ENCODE measurements at places on chromosomes 16 and 17. TPM values are rescaled to one million over a fixed set of nuclear protein-coding genes. Genes with fewer than 3 reads are reported as not detected.

HEXIM2 gene
- 9.9 TPM for total RNA-seq

DNA sequence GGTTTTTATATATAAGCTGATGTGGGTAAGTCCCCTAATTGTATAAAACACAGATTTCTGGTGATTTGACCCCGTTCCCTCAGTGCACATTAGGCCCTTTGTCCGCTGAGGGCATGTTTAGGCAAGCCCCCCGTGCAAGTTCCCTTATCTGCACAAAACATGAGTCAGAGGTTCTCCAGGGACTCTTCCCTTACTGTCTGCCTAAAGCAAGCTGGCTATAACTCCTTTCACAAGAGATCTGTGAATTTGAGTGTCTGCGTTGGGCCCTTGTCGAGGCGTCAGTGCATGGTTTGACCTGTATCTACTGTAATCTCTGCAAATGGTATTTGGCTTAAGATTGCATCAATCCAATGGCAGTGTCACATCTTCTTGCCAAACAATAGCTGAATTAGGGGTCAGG, 712.8 kb downstream of the CDH8 start:
- ATAC-seq = no peak

- peak; percentile 17 for ATAC-seq
Observed at GRCh38 chr17:48593126-48593829, at the start of gene HOXB5. Gene HOXB5 (minus strand): TSS chr17:48593779. CDS start chr17:48593682, 97 bp downstream.

TMEM204 gene
- total RNA-seq = 28.6 TPM

GRCh38 chr16:13936596-13937081, 16.7 kb downstream of the ERCC4 start:
- ATAC-seq = peak; percentile 70

DNA sequence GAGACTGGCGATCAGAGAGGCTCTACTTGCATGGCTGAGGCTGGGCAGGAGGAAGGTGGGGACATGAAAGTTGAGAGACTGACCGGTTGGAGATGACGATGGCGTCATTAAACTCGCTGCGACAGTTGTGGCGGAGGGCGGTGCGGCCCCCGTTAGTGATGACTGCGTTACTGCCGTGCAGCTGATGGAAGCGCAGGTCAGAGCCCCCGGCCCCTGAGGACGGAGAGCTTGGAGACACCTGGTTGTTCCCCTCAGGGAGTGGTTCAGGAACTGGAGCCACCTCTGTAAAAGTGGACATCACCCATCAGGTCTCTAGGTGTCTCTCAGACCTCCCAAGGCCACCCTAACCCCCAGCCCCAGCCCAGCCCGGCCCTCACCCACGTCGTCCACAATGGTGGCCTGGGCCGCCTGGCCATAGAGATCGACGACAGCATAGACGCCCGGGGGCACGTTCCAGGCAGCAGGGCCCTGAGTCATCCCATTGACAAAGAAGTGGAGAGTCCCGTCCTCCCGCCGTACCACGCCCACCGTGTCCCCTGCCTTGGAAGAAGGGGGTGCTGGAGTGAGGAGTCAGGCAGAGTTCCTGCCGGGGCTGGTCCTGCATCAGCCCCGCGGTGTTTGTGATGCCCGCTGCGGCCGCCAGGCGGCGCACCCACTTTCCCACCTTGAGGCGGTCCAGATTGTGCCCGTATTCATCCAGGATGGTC, 5.3 kb downstream of the NEURL4 start:
- ATAC-seq = peak; percentile 44

GRCh38 chr17:41544491-41544892, 16.4 kb upstream of the KRT19 start:
- no peak for ATAC-seq

GRCh38 chr17:28897769-28898526, 415 bp upstream of the FLOT2 start:
- ATAC-seq = peak; percentile 5

GRCh38 chr16:71726476-71727315, 2.2 kb upstream of the PHLPP2 start:
- ATAC-seq = no peak

GRCh38 chr17:27327871-27328270, 34.0 kb downstream of the WSB1 start:
- ATAC-seq = no peak

- ATAC-seq = no peak
Observed at GRCh38 chr16:86343796-86344585, 166.3 kb upstream of the FOXF1 start.

DNA sequence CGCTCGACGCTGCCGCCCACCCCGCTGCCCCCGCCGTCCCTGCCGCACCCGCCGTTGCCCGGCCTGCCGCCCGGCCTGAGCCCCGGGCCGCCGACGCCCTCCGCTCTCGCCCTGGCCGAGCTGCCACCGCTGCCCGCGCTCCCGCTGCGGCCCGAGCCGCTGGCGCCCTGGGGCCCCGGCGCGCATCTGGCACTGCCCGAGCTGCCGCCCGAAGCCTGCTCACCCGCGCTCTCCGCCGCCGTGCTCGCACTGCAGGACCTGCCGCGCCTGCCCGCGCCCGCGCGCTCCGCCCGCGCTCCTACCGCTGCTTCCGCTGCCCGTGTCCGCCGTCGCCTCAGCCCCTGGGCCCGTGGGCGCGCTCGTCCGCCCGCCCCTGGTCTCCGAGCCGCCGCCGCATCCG, 8.4 kb upstream of the CLDN9 start:
- ATAC-seq = peak; percentile 20

DNA sequence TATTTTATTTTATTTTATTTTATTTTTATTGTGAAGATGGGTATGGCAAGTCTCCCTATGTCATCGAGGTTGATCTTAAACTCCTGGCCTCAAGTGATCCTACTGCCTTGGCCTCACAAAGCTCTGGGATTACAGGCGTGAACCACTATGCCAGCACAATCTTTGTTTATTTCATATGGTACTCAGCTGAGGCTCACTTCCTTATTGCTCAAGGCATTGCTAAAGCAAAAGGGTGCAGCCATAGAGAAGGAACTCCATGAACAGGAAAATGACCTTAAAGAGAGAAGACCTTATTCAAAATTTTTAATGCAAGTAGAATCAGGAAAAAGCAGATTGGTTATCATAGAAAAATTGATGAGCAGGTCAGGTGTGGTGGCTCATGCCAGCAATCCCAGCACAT, 110.6 kb upstream of the RBBP6 start:
- ATAC-seq = no peak

CACNG5 gene
- total RNA-seq = not detected

GRCh38 chr17:21376759-21377690, 868 bp downstream of the KCNJ12 start:
- peak; percentile 47 for ATAC-seq

MYADML2 gene
- total RNA-seq = not detected

PRSS8 gene
- total RNA-seq = 4.1 TPM

ITGAX gene
- 1.2 TPM for total RNA-seq

CFAP97D1 gene
- total RNA-seq = 0.12 TPM

DNA sequence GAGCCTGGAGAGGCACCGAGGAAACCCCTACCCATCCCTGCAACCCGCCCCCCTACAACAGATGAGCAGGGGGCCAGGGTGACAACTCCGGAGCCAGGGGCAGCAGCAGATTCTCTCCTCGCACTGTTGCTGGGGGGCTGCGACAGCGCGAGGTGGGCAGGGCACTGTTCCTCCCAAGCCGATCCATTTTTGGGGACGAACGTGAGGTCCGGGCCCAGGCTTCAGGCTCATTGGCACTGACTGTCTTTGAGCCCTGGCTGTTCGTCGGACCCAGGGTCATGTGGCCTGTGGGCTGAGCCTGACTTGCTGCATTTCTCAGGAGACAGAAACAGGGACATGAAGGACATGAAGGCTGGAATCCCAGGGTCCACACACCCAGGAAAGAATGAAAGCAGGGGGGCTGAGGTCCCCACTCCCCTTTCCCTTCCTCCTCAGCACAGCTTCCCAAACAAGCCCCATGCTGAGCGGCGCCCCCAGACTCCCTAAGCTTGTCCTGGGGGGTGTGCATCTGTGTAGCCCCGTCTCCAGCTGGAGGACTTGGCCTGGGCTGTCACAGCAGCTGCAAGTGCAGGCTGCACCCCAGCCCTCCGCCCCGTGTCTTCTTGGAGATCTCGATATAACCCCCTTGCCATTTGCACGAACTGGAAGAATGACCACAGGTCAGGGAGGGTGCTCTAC, 18.7 kb downstream of the CEP295NL start:
- no peak for ATAC-seq

GRCh38 chr17:68942389-68942788, 12.8 kb downstream of the ABCA8 start:
- ATAC-seq = no peak

DNA sequence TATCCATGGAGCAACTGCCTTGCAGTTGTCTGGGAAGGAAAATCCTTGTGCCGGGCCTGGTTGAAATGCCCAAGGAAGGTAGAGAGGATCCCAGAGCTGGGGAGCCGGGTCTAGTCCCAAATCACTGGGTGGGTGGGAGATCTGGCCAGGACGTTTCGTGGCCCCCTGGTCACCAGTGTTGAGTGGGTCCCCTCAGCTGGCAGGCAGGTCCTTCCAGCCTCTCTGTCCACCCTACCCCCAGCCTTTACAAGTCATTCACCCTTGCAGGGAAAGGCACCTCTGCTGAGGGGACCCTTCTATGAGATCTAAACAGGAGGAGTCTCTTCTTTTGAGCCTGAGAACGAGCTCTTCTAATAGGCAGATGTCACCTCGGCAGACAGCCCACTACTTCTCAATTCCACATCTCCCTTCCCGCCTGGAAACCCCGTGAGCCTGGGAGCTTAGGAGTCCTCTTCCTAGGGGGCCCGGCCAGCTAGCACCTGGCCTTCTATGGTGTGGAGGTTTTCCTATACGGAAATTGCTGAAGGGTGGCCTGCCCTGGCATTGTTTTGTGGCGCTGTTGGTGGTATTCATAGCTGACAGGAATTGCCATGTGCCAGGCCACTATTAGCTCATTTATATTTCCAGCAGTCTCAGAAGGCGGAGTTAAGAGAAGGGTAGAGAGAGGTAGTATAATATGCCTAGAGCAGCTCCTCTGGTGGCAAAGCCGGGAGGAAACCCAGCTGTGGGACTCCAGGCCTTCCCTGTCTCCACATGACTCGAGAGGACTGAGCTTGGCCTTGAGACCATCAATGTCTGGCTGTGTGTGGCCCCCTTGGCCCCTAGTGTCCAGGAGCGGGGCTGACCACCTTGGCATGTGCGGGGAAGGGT, 13.3 kb downstream of the MPRIP start:
- ATAC-seq = peak; percentile 49

- ATAC-seq = no peak
Observed at GRCh38 chr17:73293031-73293430, 18.8 kb downstream of the CDC42EP4 start.

DNA sequence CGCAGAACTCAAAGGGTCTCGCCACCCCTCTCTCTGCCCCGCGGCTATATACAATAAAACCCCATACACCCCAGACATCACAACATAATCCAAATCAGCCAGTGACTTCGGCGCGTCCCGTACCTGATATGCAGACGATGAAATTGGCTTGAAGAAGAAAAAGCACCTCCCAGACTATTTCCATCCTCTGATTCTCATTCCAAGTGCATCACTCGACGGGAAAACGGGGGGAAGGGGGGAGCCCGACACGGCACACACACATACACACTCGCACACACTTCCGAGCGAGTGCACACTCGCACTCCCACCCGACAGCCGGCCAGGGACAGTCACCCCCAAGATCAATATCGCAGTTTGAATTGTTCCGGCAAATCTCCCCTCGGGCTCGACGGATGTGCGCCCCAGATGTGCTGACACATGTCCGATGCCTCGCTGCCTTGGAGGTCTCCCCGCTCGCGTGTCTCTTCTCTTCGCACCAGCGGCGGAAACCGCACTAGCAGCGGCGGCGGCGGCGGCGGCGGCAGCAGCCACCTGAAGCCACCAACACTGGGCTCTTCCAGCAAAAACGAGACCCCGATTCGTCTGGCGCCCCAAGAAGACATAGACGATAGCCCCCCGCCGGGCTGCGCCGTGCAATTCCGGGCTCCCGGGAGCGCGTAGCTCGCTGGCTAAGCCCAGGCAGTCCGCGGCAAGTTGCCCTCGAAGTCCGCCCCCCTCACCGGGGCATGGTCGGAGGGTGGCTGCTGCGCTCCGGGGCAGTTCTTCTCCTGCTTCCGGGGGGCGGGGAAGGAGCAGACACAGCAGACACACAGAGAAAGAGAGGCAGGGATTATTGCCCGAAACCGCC, 688 bp downstream of the CA10 start:
- ATAC-seq = no peak

- ATAC-seq = no peak
Observed at GRCh38 chr17:57565176-57565575, 179.9 kb downstream of the CCDC182 start.

- no peak for ATAC-seq
Observed at GRCh38 chr17:11719203-11719602, 120.9 kb downstream of the DNAH9 start.

AATK gene
- 21.6 TPM for total RNA-seq

WFDC1 gene
- total RNA-seq = 53.1 TPM

GRCh38 chr17:28747051-28747691, 3.4 kb downstream of the TRAF4 start:
- no peak for ATAC-seq

DNA sequence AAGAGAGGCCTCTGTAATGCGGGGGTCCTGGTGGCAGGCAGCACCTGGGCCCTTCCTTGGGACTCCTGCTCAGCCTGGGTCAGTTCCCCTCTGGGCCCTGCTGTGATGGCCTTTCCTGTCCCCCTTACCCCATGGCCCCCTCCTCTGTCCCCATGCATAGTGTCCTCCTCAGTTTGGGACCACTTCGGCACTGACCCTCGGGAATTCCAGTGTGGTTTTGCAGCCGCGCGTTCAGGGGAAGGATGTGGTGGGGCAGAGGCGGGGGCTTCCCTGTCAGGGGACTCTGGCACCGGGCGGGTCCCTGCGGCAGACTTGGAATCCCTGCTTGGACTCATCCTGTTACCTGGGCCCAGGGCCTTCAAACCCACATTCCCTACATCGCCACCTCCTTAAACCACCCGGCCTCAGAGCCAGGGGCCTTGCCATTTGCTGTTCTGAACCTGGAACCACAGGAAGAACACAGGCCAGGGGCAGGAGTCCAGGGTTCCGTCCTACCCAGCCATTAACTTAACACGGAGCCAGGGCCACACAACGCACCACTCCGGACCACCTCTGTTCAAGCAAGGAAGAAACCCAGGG, 31.4 kb upstream of the EIF1 start:
- ATAC-seq = no peak

- ATAC-seq = no peak
Observed at GRCh38 chr16:85479972-85480726, 133.0 kb upstream of the GSE1 start.

All from gastroesophageal sphincter (tissue), 4 donors.